ENCODE measurements at places on chromosomes 13 and 19.

DNA sequence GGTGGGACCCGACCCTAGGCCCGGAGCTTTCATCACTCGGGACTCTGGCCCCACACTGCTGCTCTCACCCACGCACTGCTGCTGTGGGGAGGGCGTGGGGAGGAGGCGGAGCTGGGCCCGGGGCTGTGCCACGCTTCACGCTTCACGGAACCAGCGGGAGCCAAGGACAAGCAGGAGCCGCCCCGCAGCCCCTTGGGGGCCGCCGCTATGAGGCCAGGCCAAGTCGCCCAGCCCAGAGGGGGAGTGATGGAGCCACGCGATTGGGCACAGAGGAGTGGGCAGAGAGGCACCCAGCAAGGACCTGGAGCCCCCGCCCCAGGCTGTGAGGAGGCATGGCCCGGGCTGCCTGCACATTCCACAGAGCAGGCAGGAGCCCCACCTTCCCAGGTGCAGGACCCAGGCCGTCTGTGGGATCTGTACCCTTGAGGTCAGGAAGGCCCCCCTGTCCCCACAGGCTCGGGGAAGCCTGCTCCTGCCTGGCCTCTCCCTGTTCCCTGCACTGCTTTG lies 10.2 kb upstream of the SUPT20H start:
- no peak for DNase-seq

DNA sequence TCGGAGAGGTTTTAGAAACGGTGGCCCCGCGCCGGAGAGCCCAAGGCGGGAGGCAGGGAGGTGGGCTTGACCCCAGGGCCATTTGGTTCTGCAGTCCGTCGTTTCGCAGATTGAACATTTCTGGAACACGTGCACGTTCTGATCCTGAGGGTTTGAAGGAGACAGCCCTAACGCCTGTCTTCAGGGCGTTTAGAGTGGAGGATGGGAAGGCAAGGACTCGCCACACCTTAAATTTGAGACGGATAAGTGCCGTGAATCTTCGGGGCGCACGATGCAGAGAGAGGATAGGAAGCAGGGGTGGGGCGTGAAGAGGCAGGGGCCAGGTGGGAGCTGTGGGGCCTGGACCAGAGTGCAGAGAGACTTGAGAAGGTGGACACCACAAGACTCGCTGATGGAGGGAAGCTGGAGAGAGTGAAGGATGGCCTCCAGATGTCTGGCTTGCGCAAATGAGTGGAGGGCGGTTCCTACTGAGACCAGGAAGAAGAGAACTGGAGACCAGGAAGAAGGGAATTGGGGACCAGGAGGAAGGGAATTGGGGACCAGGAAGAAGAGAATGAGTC lies 804 bp upstream of the MIER2 start:
- DNase-seq, result no peak

- DNase-seq, result peak; percentile 91
Observed at GRCh38 chr19:5913739-5914357, at the start of gene CAPS. TSS of gene CAPS (plus strand) at chr19:5914254. CDS start at chr19:5914407, 153 bp downstream.

- DNase-seq, result no peak
Observed at GRCh38 chr13:47841151-47841550, 159.9 kb downstream of the SUCLA2 start.

DNA sequence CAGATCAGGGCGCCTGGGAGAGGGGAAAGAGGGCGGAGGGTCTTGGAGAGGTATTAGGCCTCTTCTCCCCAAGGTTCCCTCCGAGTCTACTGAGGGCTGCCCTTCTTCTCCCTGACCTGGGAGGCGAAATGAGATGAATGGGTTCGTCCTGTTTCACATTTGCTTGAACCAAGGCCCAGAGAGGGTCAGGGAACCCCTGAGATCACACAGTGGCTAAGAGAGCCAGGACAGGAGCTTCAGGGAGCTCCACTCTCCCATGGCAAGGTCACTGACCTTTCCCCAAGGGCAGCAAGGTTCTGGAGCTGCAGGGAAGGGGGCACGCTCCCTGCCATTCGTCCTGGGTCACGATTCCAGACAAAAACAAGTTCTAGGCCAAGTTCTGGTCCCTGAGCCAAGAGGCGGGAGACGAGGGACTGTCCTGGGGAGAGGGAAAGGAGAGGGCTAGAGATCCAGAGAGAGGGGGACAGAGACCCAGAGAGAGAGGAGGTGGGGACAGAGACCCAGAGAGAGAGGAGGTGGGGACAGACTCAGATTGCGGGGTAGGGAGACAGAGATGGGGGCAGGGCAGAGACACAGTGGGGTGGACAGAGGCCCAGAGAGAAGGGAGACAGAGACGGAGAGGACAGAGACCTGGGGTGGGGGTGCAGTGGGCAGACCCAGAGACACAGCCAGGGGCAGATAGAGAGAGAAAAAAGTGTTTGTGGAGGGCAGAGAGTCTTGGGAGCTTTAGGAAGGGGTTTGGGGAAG lies 541 bp downstream of the ASPDH start:
- DNase-seq, result no peak

DNA sequence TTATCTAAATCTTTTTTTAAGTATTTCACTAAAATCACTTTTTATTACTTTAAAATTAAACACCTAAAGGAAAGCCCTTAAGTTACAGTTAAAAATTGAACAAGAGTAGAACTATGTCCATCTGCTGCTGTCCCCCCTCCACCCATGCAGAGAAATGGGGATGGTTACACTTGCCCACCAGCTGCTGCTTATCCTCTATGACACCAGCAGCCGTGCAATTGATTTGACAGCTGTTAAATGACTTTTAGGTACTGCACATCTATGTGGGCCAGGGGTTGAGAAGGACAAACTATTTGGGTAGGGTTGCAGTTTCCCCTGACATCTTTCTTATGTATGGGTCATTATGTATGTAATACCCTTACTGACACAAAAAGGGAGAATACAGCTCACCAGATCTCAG lies 77.2 kb downstream of the TBC1D4 start:
- DNase-seq, result no peak

DNA sequence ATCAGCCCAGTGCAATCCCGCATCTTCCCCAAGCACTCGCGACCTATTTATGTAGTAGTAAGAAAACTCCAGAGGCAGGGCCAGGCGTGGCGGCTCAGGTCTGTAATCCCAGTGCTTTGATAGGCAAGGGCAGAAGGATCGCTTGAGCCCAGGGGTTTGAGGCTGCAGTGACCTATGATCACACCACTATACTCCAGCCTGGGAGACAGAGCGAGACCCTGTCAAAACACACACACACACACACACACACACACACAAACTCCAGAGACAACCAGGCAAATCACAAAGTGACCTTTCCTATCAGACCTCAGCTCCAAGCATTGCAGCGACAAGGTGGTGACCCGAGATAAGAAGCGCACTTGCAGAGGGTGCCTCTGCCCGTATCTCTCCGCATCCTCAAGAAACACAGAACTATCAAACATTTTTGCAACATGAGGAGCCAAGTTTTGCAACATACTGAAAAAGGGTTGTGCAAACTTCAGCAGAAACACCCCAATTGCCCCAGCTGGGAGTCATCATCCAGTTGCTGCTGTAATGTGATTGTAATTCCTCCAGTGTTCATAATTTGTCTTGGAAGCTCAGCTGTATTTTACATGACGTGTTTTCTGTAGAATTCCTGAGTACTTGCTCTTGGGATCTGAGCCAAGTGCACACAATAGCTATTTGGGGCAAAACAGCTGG lies 8.7 kb upstream of the KLF2 start:
- DNase-seq, result peak; percentile 37

DNA sequence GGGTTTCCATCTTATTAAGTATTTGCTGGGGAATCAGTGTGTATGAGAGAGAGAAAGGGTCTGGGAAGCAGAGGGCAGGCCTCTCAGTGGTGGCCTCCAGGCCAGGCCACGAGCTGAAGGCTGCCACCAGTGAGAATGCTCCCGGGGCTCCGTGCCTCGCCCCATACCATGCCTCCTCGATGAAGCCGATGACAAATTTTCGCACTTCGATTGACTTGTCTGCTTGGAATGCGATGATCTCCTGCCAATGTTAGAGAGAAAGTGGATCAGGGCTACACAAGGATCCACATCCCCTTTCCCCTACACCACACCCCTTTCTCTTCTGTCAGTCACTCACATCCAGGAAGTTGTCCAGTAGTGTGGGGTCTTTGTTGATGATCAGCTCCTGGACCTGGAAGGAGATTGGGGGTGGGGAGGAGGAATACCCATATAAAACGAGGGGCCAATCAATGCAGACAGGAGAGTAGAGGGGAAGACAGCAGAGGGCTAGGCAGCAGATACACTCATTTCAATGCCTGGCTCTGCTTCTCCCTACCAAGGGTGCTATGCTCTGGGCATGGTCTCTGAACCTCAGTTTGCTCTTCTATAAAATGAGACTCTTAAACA lies 10.7 kb downstream of the SYMPK start:
- DNase-seq, result peak; percentile 8

Data from kidney tubule cell (primary cell).